ENCODE measurements at places on chromosomes 6 and 20.

GRCh38 chr6:35547676-35548075 lies 35.0 kb upstream of the TULP1 start:
- DNase-seq: no peak

GRCh38 chr6:168054765-168055560 lies 24.0 kb downstream of the FRMD1 start:
- no peak for DNase-seq

- no peak for DNase-seq
Observed at GRCh38 chr20:21358737-21359136, 38.6 kb downstream of the NKX2-4 start.

DNA sequence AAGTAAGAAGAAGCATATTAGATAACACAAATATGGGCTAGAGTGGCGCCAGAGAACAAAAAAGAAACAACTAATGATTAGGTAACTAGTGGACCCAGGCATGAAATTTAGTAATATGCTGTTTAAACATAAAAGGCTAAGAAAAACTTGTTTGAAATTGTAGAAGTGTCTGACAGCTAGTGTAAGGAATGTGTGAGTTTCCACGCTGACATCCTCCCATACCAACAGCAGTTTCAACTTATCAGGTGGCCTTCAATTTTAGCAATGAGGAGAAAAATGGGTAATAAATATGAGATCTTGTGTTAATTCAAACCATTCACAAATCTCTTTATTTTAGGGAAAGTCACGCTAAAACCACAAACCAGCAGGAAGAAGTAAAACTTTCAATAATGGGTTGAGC lies 440.2 kb upstream of the FLRT3 start:
- DNase-seq: no peak

GRCh38 chr6:168387911-168388310 lies 53.1 kb upstream of the SMOC2 start:
- no peak for DNase-seq

- no peak for DNase-seq
Observed at GRCh38 chr20:57656821-57657534, 36.8 kb upstream of the ZBP1 start.

- no peak for DNase-seq
Observed at GRCh38 chr6:136720045-136720770, 72.1 kb downstream of the MAP3K5 start.

All from left renal pelvis (tissue), 4 donors.